Kidney epithelial cell (primary cell): ENCODE measurements at places on chromosomes 13 and 19. TPM values are rescaled to one million over a fixed set of nuclear protein-coding genes. Genes with fewer than 3 reads are reported as not detected.

The ZNF667 gene
- 4.2 and 9.4 TPM in 2 replicates for total RNA-seq

DNA sequence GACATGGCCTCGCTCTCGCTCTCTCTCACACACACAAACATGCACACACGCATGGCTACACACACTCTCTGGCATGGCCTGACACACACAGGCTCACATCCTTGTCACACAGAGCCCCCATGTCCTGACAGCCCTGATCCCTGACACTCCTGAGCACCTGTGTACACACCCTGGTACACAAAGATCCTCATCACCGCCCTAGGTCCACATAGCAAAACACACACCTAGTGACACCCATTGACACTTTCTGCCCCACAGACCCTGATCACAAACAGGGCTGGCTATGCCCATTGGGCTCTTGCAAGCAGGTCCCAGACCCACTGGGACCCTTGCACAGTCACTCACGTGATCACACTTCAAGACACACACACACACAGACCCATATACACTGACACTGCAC is 4.0 kb upstream of the NFIX start:
- no peak for DNase-seq

- DNase-seq, result no peak
Measured at GRCh38 chr13:34340534-34340933, 522.6 kb downstream of the RFC3 start.

- no peak for DNase-seq
Measured at GRCh38 chr13:92649140-92649813, 577.3 kb upstream of the GPC6 start.

The CYP4F2 gene
- not detected in 2 replicates for total RNA-seq

The ZNF317 gene
- total RNA-seq, result 21.3 and 22.9 TPM in 2 replicates

DNA sequence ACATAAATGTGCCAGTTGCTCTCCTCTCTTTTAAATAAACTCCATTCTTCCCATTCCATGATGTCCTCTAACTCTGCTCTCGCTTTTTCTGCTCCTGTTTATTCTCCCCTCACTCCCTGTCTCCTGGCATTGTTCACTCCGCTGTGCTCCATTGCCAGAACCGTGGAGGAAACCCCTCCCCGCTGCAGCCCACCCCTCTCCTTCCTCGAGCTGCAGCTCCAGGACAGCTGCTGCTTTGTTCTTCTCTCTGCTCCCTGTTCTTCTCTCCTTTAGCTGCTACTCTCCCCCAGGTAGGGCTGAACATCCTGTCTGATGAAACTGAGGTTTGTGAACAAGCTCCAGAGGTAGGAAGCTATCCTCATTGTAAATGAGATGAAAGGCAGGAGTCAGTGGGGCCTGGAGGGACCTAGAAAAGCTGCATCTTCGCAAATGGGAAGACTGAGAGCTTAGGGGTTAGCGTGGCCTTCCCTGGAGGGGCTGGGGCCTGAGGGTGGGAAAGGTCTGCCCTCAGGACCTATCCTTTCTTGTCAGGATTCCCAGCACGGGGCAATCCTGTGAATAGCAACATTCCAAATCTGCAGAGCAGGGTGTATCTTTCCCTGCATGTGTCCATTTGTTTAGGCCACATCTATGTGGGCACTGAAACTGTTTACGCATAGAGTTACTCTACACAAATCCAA is 243.7 kb downstream of the DNAJC15 start:
- DNase-seq, result no peak

DNA sequence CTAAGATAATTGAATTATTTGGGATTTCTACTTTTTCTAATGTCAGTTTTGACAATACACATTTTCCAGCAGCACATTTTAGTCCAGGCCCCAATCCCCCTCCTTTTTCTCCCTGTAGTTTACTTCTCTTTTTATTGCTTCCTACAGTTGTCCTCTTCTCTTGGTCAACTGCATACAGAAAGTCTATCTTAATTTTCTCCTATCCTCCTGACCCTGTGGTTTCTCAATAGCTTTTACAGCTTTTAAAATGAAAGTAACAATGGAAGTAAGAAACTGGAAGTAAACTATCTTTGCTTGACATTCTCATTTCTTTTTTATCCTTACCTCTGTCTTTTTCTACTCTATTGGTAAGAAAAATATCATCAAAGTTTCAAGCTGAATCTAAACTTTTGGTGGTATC is 106.5 kb upstream of the OXGR1 start:
- DNase-seq, result no peak

The ZNF491 gene
- total RNA-seq, result 0.48 and 4.6 TPM in 2 replicates

DNA sequence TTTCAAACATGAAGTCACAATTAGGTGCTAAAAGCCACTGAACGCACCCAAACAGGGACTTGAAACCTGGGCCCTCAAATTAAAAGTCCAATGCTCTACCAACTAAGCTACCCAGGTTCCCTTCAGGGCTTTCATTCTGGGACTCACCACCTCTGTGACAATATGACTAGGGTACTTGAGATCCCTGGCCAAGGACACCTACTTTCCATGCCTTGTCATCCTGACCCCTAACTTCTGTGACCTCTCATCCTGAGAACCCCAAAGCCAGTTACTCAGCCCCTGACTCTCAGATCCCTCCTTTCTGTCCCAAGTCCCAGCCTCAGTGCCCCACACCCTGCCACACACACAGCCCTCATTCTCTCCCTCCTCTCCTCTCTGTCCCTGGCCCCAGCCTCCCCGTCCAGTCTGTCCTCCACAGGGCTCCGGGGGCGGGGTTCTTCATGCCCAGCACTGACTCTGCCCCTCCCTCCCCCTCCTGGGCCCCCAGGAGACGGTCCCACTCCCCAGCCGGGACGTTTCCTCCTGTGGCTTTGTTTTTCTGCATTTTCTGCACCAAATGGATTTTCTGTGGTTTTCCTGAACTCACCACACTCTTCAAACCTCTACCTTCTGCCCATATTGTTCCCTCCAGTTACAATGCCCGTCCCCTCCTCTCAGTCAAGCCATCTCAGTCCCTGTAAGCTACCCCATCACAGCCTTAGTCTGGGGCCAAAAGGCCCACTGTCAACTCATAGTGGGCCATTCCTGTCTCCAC is 7.0 kb downstream of the RCN3 start:
- DNase-seq, result no peak

GRCh38 chr13:43243711-43244110 is 220.3 kb downstream of the DNAJC15 start:
- no peak for DNase-seq

DNA sequence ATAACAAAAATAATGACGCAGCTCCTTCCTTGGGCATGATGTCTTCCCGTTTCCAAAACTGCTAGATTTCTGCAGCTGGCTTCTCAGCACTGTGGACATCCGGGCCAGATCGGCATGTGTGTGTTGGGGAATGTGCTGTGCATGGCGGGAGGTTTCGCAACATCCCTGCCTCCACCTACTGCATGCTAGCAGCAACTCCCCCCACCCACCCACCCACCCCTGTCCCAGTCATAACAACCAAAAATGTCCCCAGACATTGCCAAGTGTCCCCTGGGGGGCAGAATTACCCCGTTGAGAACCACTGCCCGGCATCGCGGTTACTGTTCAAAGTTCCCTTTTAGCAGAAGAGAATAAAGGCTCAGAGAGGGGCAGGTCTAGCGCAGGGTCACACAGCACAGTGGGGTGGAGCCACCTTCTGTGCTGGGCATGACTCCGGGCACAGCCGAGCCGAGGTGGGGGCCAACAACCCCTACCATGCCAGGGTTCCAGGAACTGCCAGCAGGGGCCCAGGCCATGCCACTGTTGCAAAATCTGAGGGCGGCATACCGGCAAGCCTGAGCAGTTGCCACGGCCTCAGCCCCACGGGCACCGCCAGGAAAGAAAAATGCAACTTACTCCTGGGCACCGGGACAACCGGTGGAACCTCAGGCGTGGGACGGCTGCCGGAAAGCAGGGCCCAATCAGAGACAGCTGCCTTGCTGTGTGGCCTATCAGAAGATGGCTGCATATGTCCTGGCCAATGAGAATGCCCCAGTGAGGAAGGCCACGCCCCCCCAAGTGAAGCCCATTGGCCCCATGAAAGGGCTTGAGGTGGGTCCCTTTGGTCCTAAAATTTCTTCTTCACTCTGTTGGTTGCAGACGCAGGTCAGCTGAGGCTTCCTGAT is 22.5 kb upstream of the NFIC start:
- DNase-seq, result no peak

The CEACAM20 gene
- total RNA-seq, result not detected in 2 replicates

DNA sequence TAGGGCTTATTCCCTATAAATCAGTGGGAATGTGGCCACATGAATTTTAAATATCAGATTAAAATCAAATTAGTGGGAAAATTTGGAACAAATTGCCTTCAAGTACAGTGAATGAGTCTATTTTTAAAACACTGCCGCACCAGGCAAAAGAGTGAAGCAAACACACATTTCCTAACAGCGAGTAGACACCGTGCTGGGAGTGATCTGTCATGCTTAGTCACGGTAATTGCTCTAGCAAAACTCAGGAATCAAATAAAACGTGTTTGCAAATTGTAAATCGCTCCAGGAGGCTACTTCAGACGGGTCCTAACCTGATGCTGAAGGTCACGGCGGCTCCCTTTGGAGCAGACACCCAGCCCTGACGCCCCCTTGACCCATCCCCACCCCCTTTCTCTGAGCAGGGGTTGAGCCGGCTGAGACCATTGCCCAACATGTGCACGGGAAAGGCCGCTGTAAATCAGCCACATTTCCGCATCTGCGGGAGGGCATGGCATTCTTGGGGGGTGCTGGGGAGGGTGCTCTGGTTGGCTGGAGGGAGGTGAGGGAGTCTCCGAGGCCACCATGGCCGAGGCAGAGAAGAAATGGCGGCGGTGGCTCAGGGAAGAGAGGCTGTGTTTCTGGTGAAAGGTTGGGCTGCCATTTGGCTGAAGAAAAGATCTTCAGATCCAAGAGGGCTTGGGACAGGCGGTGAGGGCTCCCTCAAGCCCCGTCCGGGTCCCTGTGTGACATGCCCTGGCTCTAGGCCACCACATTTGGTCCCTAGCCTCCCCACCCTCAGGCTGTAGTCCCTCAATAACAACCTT is 8.9 kb downstream of the CEBPA start:
- DNase-seq, result no peak

The PCP2 gene
- total RNA-seq, result 0.75 TPM in 1 of 2 replicates, not detected in the other

- DNase-seq, result no peak
Measured at GRCh38 chr13:48158290-48158689, 63.4 kb upstream of the MED4 start.
